ENCODE measurements at places on chromosomes 3 and 15.

GRCh38 chr3:69560116-69560515 is 174.2 kb upstream of the FRMD4B start:
- DNase-seq = no peak

DNA sequence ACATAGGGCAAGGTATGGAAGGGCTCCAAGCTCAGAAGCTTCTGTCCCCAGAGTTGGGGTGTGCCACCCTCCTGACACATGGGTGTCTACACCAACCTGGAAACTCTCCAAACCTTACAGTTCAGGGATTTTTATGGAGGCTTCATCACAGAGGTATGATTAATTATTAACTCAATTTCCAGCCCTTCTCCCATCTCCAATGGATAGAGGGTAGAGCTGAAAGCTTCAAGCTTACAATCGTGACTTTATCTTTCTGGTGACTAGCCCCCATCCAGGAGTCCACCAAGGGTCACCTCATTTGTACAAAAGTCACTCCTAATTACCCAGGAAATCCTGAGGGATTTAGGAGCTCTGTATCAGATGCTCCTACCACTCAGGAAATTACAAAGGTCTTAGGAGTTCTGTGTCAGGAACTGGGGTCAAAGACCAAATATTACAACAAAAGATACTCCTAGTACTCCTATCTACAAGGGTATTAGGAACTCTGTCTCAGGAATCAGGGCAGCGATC is 62.7 kb downstream of the TFDP2 start:
- no peak for DNase-seq

GRCh38 chr3:184380185-184380626 is 352 bp downstream of the CHRD start:
- DNase-seq = no peak

DNA sequence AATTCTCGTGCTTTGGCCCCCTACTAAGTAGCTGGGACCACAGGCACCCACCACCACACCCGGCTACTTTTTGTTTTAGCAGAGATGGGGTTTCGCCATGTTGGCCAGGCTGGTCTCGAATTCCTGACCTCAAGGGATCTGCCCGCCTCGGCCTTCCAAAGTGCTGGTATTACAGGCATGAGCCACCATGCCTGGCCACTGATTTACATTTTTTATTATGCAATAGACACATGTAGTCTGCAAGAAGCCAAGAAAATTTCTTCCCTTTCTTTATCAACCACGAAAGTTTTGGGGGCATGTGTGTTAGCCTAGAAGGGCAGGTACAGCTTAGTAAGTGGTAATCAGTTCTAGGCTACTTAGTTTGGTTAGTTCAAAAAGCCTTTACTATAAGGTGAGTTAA is 51.1 kb downstream of the LRRFIP2 start:
- no peak for DNase-seq

DNA sequence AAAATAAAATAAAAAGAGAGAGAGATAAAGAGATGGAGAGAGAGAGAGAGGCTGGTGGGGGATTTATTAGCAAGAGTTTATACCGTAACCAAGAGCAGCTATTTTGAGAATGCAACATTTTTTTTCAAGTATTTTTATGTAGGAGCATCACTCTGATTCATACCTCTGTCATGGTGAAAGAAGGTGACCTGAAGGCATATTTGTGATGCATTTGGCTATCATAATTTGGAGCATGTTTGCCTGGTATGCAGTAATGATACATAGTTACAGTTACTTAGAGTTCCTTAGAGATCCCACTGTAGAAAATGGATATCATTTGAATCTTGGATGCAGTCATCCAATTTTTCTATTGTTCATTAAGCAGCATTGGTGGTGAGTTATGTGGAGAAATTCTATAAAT is 1472.4 kb downstream of the SI start:
- no peak for DNase-seq

- no peak for DNase-seq
Observed at GRCh38 chr3:109863701-109864100, 526.4 kb upstream of the DPPA4 start.

GRCh38 chr3:17645074-17645698 is 97.2 kb downstream of the TBC1D5 start:
- no peak for DNase-seq

GRCh38 chr3:184155644-184156521 is 706 bp downstream of the DVL3 start:
- DNase-seq = peak; percentile 24

Measured in activated T-cell treated with anti-CD3 and anti-CD28 coated beads for 1 hour (primary cell).